ENCODE measurements at places on chromosomes 4 and X. TPM values are rescaled to one million over a fixed set of nuclear protein-coding genes. Genes with fewer than 3 reads are reported as not detected.

AMER1 gene
- 6.3 TPM for total RNA-seq

P2RY4 gene
- total RNA-seq: 0.13 TPM

UTP3 gene
- 34.2 TPM for total RNA-seq

PPP1R2C gene
- total RNA-seq: not detected

COX18 gene
- total RNA-seq: 22.0 TPM

HMX1 gene
- not detected for total RNA-seq

LRCH2 gene
- 0.03 TPM for total RNA-seq

DCAF8L2 gene
- not detected for total RNA-seq

MMGT1 gene
- 16.6 TPM for total RNA-seq

TMSB4X gene
- total RNA-seq: 15,778 TPM

PNMA6F gene
- total RNA-seq: not detected

DKK2 gene
- not detected for total RNA-seq

HERC5 gene
- total RNA-seq: 22.5 TPM

Measured in GM12878 (cell line).